ENCODE measurements at places on chromosomes 6 and 20. TPM values are rescaled to one million over a fixed set of nuclear protein-coding genes. Genes with fewer than 3 reads are reported as not detected.

GRCh38 chr6:35626401-35626800 lies 62.3 kb downstream of the FKBP5 start:
- H3K4me1 ChIP-seq, result no peaks in the 10 kb centered on the region
- H3K4me3 ChIP-seq, result no peak overlapping the region
- DNase-seq, result no peak
- no peak overlapping the region for H3K27ac ChIP-seq

DNA sequence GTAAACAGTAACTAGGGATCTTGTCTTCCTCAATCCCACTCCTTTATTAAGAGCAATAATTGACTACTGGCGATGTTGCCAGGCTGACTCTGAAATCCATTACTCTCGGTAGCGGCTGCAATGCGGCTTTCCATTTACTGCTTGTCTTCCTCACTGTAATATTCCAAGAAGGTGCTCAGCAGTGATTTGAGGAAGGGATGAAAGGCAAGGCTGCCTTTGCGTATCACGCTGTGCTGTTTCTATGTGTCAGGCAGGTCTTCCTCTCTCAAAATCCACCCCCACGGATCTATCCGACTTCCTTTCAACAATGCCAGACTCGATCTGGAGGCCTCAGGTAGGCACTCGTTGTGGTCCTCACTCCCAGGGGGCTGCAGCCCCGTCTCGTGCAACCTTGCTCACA lies 261.4 kb upstream of the CDH4 start:
- DNase-seq, result no peak
- H3K4me1 ChIP-seq, result no peaks in the 10 kb centered on the region
- peaks cover 14% of the 10 kb centered on the region for H3K27me3 ChIP-seq

Gene CTNNBL1
- 25.4 TPM for total RNA-seq

GRCh38 chr6:19472153-19472552 lies 365.0 kb upstream of the ID4 start:
- no peaks in the 10 kb centered on the region for H3K27me3 ChIP-seq
- no peak for DNase-seq
- no peak overlapping the region for H3K4me3 ChIP-seq
- H3K4me1 ChIP-seq, result no peaks in the 10 kb centered on the region

Gene RAMACL
- 1.1 TPM for total RNA-seq

Data from suprapubic skin (tissue), 4 donors.